Right kidney (tissue), 9 donors: ENCODE measurements at places on chromosomes 6 and 20.

GRCh38 chr6:43505718-43506117 lies 4.4 kb downstream of the LRRC73 start:
- DNase-seq, result no peak

DNA sequence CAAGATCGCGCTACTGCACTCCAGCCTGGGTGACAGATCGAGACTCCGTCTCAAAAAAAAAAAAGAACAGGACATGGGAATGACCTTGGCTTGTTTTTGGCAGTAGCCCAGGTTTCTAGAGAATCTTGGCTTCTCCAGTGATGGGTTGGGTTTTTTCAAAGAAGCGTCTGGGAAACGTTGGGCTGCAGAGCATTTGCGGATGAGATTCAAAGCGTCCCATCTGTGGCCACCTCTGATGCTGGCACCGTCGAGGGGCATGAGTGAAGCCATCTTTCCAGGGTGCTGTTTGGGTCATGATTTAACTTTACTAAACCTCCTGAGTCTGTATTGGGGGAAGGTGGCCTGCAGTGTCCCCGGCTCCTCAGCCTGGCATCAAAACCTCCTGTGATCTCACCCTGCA lies 43.2 kb upstream of the SRF start:
- DNase-seq, result no peak

- DNase-seq, result no peak
Measured at GRCh38 chr20:54228841-54229240, 21.0 kb downstream of the PFDN4 start.

DNA sequence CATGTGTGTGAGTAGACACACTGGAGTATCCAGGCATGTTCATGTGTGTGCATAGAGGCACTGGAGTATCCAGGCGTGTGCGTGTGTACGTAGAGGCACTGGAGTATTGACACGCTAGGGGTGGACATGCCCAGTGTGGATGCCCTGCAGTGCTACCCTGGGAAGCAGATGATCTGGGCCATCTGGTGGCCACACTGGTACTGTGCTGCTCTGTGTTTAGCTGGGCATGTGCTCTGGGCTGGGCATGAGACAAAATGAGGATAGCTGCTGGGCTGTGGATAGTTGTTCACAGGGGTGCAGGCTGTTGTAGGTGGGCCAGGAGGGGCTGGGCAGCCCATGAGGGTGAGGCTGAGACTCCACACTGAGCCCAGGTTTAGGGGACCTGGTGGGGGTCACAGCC lies 24.0 kb upstream of the NPBWR2 start:
- DNase-seq, result no peak

DNA sequence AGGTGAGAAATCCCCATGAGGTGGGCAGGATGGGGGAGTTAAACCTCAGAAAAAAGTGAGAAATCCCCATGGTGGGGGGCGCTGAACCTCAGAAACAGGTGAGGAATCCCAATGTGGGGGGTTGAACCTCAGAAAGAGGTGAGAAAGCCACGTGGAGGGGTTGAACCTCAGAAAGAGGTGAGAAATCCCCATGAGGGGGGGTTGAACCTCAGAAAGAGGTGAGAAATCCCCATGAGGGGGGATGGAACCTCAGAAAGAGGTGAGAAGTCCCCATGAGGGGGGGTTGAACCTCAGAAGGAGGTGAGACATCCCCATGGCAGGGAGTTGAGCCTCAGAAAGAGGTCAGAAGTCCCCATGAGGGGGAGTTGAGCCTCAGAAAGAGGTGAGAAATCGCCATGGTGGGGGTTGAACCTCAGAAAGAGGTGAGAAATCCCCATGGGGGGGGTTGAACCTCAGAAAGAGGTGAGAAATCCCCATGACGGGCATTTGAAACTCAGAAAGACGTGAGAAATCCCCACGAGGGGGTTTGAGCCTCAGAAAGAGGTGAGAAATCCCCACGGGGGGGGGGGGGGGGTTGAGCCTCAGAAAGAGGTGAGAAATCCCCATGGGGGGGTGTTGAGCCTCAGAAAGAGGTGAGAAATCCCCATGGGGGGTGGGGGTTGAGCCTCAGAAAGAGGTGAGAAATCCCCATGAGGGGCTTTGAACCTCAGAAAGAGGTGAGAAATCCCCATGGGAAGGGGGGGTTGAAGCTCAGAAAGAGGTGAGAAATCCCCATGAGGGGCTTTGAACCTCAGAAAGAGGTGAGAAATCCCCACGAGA lies 14.3 kb upstream of the GOPC start:
- no peak for DNase-seq

DNA sequence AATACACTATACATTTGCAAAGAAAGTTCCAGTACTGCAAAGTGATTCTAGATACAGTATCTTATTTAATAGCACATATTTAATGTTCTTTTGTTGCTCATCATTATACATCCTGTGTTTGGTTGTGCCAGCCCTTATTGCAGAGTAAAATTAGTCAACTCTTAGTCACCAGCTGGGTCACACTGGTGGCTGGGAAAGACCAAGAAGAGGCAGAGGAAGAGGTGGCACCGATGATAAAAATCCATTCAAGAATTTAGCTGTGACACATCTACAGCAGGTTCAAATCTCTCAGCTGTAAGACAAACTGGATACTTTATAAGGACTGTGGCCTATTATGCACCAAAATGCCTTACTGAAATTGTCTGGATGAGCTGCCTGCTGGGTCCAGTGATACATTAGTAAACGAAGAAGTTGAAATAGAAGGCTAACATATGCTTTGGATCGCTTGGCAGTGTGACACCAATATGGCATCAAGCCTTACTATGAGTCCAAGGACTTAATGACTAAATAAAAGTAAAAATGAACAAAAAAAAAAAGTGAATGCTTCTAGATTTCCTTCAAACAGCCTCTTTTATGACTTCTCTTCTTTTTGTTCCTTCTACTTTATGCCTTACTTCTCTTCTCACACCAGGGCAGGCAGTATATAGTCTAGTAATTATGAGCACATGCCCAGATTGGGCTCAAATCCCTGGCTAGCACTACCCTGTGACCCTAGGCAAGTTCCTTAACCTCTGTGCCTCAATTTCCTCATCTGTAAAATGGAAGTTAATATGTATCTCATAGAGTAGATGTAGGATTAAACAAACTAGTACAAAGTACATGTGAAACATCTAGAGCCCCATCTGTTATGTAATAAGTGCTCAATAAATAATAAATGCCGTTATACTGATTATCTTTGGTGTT lies 29.4 kb upstream of the RNF8 start:
- no peak for DNase-seq

DNA sequence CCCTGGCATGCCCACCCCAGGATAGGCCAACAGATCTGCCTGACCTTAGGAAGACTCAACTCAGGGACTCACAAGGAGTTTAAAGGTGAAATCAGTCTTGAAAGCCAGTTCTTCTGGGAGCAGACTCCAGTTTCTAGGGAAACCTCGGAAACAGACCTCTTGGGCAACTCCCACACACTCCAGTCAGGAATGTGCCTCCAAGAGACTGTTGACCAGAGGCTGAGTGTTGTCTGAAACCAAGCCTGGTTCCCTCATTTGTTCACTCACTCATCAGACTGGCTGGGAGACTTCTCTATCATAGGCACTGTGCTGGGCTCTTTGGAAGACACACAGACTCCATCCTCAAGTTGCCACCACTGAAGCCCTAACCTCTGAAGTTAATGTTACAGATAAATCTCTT lies 1.8 kb downstream of the TREM1 start:
- peak; percentile 15 for DNase-seq
